Stimulated activated CD8-positive, alpha-beta memory T cell treated with anti-CD3 and anti-CD28 coated beads, Interleukin-4, amount 100 ng/mL, for 24 hours (primary cell): ENCODE measurements at places on chromosomes 13 and 19.
A peak's percentile ranks its signal among the peaks of the same experiment; 100 is the strongest.

DNA sequence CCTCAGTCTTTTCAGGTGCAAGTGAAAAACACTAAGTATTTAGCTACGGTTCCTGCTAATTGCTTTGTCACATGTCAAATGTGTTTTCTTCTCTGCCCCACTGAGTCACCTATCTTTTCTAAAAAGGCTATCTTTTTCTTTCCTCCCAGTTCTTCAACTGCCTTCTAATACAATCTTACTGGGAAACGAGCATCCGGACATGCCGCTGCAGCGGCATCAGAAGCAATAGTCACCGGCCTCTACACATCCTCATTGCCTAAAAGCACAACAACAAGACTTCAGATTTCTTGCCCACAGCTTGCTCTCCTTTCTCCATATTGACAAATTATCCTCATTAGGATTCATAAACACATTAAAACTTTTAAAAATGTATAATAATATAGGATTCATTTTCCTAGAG lies 1.2 kb downstream of the PCDH9 start:
- DNase-seq, result no peak

- DNase-seq, result no peak
Measured at GRCh38 chr13:73194310-73194709, 135.5 kb downstream of the KLF5 start.

DNA sequence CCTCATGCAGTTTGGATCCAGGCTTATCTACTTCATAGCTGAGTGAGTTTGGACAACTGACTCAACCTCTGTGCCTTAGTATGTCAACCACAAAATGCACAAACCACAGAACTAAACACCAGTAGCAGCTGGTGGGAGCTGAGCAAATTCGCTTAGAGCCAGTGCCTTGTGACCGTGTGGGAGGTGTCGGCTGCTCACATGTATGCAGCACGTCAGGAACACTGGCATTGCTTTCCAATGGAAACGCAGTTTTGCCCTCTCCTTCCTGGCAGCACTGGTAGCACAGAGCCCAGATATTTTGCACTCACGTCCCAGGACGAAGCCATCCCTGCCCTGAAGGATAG lies 8.3 kb upstream of the NTN5 start:
- no peak for DNase-seq

- DNase-seq, result no peak
Measured at GRCh38 chr13:105219651-105220050, 1315.8 kb downstream of the EFNB2 start.

GRCh38 chr13:98909016-98909415 lies 68.8 kb downstream of the DOCK9 start:
- DNase-seq, result no peak

GRCh38 chr19:15283141-15283883 lies 49.0 kb downstream of the BRD4 start:
- no peak for DNase-seq

DNA sequence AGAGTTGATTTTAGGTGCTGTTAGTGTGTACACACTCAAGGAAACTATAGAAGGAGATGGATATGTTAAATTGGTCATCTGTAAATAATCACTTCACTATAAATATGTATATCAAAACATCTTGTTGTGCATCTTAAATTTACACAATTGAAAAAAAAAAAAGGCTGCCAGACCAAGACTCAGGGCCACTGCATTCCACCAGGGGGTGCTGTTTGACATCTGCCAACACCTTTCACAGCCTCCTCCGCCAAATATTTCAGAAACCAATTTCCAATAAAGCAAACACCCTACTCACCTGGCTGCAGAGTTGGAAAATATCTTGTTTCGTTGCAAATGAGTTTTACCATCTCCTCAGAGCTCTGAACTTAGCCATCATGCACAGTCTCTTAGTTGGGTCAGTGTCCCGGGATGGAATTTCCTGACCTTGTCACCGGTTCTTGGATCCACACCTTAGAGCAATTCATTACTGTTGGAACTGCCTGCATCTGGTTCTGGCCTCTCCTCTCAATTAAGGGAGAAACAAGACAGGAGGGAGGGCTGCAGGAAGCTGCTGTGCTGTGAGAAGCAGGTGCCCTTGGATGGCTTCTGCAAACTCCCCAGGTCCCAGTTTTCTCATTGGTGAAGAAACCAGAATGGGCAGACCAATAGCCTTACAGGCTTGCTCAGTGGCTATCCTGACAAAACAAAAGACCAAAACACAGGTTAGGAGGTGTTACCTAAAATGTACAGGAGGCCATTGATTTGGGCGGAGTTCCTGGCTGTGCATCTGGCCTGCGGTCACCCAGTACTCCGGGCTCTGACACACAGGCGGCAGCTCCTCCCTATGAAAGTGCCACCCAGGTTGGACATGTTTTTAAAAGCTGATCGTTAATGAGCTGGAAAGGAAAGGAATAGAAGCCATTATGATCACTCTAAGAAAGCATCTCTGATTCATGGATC lies 746.6 kb downstream of the UQCRFS1 start:
- DNase-seq, result peak; percentile 44

DNA sequence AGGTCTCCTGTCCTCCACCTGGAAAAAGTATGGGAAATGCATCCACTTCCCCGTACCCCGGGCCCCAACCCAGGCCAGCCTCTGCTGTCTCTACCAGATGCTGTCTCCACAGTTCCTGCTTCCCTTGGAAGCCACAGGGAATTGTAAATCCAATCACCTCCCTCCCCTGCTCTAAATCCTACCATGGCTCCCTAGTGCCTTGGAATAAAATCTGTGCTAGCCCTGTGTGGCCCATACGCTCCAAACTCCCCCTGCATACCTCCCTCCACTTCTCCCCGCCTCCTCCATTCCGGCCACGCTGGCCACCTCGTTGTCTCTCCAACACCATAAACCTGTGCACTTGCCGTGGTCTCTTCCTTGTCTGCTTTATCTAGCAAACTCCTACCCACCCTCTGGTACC lies 31.2 kb downstream of the UNC13A start:
- no peak for DNase-seq

- no peak for DNase-seq
Measured at GRCh38 chr19:14165990-14166830, 29.8 kb upstream of the ASF1B start.

DNA sequence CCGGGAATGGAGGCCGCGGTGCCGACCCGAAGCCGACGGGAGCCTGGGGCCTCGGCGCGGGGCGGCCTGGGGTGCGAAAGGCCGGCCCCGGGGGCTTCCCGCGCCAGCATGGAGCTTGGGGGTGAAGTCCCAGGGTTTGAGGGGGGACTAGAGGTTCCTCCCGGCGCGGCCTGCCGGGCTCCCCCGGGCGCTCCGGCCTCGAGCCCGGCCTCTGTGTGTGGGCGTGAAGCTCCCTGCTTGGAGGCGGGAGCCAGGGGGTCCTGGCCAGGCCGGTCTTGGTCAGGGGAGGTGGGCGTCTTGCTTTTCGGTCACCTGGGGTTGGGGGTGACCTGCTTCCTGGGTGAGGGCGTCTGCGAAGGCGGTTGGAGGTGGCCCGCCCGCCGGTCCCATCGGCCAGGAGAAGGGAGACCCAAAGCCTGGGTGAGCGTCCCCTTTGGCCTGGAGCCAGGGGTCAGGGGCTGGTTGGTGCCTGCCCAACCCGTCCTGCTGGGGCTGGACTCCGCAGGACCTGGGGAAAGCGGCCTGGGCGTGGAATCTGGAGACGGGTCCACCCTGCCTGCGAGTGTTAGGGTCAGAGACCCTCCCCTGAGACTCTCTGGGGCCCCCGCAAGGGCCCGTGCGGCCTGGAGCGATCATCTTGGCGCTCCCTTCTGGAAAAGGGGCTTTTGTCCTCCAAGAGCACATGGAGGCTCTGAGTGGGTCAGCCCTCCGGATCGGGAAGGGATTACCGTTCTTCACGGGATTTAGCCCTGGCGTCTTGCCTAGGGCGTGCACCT lies 535 bp downstream of the BSG start:
- no peak for DNase-seq

GRCh38 chr13:40992678-40993518 lies 26.2 kb downstream of the ELF1 start:
- DNase-seq, result no peak

DNA sequence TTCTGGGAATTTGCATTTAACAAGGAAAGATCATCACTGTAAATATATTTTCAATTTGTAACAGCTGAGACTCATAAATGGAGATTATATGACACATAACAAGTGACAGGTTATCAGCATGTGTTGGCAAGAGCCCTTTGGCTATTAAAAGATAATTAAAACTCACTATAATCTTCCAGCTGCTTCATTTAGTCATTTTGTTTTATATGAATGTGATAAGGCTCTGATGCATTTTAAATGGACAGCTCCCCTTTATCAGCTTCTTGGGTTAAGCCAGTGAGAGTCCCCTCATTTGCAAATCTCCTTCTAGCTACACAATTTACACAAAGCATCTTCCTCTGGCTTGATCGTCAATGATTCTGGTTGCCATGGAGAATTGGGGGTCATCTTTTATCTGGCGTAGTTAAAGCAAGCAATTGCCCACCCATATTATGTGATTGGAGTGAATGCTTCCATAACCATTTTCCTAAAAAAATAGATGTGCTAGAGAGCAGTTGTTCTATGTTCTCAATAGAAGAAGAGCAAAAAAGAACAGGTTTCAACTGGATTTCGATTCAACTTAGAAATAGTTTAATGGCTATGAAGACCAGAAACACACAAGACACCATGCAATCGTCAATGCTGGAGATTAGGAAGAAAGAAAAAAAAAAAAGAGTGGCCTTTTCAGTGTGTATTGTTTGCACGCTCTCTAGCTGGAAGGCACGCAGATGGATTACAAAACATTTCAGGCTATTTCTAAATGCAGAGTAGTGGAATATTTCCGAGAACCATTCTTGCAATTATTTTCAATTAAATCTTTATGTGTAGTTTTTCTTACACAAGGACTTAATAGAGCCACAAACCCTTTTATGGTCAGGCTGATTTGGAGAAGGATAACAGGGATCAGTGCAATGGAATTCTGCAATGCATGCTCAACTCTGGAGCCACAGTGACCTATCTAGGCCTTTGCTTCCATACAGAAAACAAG lies 27.4 kb downstream of the STARD13 start:
- DNase-seq, result no peak

DNA sequence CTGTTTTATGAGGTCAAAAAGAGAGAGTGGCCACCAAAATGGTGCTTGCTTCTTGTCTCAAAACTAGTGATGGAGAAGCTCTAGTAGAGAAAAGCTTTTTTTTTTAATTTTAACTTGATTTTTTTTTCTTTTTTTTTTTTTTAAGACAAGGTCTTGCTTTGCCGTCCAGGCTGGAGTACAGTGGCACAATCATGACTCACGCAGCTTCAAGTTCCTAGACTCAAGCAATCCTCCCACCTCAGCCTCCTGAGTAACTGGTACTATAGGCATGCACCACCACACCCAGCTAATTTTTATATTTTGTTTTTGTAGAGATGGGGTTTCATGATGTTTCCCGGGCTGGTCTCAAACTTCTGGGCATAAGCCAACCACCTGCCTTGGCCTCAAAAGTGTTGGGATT lies 279.0 kb downstream of the TBC1D4 start:
- no peak for DNase-seq

- DNase-seq, result no peak
Measured at GRCh38 chr19:39390451-39390750, 505 bp downstream of the PAF1 start.

DNA sequence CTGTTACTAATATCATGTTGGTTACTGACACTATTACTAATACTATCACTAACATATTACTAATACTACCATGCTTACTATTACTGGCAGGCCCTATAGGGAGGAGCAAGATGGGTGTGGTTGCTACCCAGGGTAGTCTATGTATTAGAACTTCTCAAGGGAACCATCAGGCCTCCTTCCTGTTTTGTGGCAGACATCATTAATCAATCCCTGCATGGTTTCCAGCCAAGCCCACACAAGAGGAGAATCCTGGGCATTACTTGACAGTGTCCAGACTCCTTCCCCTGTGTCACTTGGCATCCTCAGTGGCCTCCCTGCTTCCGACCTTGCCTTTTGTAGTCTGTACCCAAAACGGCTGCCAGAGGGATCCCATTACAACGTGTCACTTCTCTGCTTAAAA lies 8.9 kb downstream of the HAS1 start:
- DNase-seq, result no peak

- DNase-seq, result no peak
Measured at GRCh38 chr13:41241626-41242025, 21.8 kb downstream of the MTRF1 start.

- peak; percentile 85 for DNase-seq
Measured at GRCh38 chr19:12881172-12881808, at the start of gene DNASE2. Gene DNASE2 (minus strand): TSS chr19:12881449. CDS start chr19:12881375, 74 bp downstream.

DNA sequence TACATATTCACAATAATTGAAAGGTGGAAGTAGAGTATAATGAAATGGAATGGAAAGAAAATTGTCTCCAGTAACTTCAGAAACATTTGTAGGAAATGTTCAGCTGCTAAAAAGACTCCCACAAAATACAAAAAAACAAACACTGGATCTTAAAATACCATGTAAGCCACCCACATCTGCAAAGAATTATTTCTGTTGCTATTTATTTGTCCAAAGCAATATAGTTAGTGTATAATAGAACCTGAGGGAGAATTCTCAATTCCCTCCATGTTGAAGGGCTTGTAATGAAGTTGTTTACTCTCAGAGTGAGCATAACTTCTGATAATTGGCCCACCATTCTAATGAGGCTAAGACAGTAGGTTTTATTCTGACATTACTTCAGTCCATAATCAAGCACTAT lies 37.4 kb upstream of the KLF12 start:
- no peak for DNase-seq

DNA sequence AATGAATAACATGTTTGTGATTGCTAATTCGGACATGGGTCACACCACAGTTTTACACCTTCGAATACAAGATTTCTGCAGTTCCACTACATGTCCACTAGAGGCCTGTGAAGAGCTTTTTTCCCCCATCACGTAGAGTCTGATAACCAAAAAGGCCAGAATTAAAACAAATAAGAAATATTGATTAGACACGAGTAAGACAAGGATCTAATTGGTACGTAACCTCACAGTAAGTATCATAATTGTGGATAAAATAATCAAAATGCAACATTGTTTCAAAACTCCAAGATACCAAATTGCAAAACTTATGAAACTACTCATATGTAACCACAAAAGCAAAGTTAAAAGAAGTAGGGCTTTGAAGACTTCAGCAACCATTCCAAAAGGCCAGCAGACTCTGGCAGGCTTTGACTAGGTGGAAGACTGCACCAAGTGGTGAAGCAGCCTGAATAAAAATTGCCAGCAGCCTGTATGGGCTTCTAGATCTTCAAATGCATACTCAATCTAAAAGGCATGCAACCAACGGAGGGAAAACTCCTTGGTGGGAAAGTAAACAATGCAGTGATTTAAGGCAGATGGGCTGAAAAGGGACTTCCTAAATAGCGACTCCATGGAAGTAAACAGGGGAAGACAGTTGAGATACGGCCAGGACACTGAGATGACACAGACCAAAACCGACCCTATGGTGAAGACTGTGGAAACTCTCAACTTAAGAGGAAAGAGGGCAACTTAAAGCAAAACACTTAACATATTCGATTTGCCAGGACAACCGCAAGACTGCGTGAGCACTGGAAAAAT lies 56.7 kb downstream of the STARD13 start:
- no peak for DNase-seq
